Keratinocyte (primary cell): ENCODE measurements at places on chromosomes 16 and 17. TPM values are rescaled to one million over a fixed set of nuclear protein-coding genes. Genes with fewer than 3 reads are reported as not detected.

The ZNF469 gene
- polyA plus RNA-seq, result 0.01 TPM in 2 of 3 replicates, not detected in the other

- no peak for DNase-seq
Measured at GRCh38 chr17:59807892-59808509, 84.7 kb downstream of the TUBD1 start.

GRCh38 chr17:43588664-43589435, 42.7 kb upstream of the ETV4 start:
- DNase-seq, result no peak

The TBC1D3I gene
- 0.03 TPM in 1 of 3 replicates, not detected in the others for polyA plus RNA-seq

DNA sequence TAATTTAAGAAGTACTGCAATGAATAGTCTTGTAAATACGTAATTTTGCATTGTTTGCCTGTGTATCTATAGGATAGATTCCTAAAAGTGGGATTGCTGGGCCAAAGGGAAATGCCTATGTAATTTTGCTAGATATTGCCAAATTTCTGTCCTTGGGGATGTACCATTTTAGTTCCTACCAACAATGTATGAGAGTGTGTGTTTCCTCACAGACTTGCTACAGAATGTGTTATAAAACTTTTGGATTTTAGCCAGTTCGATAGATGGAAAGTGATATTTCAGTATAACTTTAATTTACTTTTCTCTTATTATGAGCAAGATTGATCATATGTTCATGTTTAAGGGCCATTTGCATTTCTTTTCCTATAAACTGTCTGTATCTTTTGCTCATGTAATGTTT, 8.3 kb downstream of the TANGO6 start:
- DNase-seq, result no peak

The CHST4 gene
- polyA plus RNA-seq, result 0.14 TPM in 3 replicates

GRCh38 chr17:31561469-31562375, 170.2 kb downstream of the RAB11FIP4 start:
- DNase-seq, result no peak

DNA sequence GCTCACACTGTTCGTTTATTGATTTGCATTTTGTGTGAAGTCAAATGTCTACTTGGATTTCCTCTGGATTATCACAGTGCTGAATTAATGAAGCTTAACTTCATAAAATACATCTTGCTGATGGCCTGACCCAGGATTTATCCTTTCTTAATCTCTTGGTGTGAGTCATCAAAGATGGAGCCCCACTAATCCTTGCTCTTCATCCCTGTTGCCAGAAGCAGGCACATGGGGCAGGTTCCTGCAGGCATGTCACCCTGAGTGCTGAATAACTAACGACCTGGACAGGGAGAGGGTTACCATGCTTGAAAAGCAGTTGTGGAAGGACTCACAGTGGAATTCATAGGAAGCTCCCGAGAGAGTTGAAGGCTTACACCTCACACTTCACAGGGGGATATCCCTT, 56.0 kb upstream of the FA2H start:
- no peak for DNase-seq

- DNase-seq, result no peak
Measured at GRCh38 chr17:17030515-17031211, 11.6 kb upstream of the MPRIP start.

DNA sequence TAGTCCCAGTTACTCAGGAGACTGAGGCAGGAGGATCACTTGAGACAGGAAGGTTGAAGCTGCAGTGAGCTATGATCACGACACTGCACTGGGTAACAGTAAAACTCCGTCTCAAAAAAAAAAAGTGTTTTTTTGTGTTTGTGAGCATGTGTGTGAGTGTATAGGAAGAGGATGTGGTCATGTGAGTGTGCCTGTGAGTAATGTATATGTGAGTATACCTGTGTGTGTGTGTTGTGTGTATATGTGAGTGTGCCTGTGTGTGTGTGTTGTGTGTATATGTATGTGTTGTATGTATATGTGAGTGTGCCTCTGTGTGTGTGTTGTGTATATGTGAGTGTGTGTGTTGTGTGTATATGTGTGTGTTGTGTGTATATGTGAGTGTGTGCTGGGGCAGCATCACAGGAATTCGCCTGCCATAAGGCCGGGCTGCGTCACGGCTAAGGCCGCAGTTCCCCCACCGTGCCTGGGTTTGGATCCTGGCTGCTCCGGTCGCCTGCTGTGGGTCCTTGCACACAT, 21.4 kb upstream of the NPTX1 start:
- no peak for DNase-seq

GRCh38 chr17:60392845-60393702, 1.1 kb upstream of the USP32 start:
- DNase-seq, result no peak

DNA sequence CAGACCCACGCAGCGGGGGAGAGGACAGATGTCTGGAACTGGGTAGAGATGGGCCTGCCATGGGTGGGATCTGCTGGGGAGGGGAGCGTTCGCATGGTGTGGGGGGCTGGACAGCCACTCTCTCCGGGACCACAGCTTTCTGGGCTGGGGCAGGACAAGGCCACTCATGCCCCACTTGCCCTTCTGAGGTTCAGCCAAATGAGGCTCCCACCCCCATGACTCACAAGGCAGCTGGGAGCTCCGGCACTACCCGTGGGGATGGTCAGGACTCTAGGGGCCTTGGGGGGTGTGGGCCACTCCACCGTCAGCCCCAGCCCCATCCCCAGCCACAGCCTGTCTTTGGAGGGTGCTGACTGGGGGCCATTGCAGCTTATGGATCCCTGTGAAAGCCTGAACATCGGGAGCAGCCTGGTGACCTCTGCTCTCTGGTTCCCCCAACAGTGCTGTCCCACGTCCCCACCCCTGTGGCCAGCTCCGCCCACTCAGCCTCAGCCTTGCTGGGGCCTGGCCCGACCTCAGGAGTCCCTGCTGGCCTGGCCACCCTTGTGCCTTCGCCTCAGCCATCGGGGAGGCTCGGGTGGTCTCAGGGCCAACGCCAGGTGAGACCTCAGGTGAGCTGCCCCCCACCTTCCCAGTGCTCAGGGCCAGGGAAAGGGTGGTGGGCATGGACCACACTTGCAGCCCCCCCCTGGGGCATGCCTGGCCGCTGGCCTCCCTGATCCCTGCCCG, 4.7 kb upstream of the CDH15 start:
- no peak for DNase-seq

DNA sequence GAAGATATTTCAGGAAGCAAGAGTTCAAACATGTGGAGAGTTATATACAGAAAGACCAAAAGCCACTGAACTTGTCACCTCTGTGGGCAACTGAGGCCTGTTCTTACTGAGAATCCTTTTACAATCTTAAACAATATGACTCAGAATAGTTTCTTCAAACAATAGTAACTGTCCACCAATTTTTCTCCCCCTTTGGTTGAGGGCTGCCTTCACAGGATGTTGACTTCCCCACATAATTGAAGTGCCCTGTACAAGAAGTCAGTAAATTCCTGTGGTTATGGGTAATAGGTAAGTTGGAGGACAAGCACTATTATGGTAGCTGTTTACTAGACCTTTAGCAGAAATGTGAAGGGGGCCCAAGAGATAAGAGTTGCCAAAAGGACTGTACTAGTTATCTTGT, 215.8 kb downstream of the CDH8 start:
- no peak for DNase-seq

DNA sequence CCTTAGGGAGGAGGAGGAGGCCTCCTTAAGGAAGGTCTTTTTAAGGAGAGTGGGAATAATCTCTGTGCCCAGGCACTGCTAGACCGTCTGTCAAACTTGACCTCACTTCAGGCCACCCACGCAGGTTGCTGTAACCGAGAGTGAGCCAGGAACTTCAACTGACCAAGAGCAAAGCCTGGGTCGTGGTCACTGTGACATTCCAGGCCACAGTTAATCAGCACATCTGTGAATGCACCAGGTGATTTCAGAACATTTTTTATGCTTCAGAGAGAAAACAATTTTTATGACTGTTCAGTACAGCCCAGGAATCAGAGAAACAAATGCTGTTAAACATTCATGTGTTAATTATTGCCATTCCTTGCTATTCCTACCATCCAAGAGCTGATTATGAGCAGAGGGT, 226.6 kb upstream of the ASIC2 start:
- DNase-seq, result no peak

- no peak for DNase-seq
Measured at GRCh38 chr16:83627996-83628395, 179.8 kb upstream of the HSBP1 start.

- no peak for DNase-seq
Measured at GRCh38 chr17:77185137-77185536, 44.4 kb downstream of the SEC14L1 start.

DNA sequence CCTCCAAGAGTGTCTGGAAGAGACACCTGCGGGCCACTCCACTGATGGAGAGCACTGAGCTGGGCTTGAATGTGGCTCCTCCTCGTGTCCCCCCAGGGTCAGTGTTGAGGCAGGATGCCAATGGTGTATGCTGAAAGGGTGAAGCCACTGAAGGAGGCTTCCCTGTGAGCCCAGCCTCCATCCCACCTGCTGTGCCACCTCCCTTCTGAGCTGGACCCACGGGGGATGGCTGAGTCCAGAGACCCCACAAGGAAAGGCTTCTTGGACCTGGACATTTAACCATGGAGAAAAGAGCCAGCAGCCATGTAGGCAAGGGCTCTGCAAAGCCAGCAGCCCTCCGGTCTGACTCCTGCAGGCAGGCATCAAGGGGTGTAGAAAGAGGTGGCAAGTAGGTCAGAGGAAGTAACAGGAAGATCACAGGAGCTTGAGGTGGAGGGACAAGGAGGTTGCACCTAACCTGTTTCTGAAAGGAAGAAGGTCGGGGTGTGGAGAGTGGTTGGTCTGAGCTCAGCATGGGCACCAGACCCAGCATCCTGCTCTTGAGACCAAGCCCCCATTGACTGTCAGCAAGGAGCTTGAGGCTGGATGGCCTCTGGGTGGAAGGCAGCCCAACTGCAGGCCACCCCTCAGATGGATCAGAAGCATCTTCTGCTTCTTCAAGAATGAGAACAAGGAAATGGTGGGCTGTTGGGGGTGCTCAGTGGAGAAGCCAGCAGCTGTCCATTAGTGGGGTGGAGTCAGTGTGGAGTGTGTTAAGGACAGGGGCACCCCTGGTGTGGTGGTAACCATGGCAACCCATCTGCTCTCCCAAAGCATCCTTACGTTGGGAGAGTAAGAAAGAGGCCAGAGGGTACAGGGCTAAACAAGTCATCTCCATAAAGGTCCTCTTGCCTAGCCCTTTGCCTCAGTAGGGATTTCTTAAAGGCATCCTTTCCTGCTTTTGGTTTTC, 80.7 kb downstream of the PLD6 start:
- no peak for DNase-seq

The DECR2 gene
- polyA plus RNA-seq, result 14.2 to 28.1 TPM (median 18.8 TPM) in 3 replicates

The NUDT7 gene
- polyA plus RNA-seq, result 8.8 to 14.6 TPM (median 12.2 TPM) in 3 replicates

DNA sequence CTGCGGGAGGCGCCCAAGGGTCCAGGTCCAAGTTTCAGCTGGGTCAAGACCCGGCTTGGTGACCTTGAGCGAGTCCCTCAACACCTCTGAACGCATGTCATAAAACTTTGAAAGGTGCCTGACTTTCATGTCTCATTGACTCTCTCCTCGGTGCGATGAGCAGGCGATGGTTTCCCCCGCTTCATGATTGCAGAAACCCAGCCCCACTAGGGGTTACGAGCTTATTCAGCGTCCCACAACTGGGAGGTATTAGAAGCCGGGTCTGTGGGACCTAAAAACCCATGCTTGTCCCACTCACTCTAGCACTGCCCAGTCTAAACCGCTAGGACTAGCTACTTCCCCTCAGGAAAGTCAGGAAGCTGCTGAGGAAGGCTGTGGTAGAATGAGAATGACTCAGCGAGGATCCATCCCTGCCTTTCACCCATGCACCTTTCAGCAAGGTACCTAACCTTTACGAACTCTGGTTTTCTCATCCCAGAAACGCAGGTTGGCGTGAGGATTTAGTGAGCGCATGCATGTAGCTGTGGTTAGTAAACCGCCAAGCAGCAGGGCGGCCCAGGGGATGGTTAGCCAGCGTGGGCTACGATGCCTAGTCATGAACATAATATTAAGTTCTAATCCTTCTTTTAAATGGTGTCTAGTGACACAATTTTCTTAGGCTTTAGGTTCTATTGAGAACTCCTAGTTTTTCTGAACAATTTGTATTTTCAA, 26.2 kb upstream of the RFFL start:
- no peak for DNase-seq

DNA sequence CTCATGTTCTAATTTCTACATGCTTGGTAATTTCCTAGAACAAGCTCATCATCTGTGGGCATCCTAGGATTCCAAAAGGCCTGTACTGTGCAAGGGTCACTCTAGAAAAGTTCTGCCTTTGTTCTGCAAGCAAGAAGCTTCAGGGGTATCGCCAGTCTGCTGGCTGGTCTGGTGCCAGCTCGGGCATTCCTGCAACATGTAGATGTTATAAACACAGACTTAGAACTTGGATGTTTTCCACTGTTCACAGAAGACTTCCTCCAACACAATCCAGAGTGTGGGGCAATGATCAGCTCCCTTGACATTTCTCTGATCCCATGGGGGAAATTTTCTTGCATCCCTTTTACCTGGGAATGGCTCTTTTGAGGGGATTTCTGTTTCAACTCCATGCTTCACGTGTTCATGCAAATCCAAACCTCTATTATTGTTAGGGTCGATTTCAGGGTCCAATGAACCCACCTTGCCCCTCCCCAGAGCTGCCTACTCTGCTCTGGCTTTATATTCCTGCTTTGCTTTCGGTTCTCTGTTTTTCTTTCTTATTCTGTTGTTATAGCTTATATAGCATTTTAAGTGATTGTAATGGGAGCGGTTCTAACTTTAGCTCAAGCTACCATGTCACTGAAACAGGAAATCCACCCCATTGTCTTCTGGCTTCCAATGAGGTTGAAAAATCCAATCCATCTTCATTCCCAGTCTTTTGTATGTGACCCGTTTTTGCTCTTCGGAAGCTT, 25.3 kb downstream of the UBE2O start:
- DNase-seq, result no peak

- no peak for DNase-seq
Measured at GRCh38 chr17:28081467-28081866, 39.0 kb downstream of the NLK start.

The HS3ST2 gene
- polyA plus RNA-seq, result 3.5 to 28.1 TPM (median 6.3 TPM) in 3 replicates

- DNase-seq, result no peak
Measured at GRCh38 chr17:62715882-62716390, 88.5 kb downstream of the MRC2 start.

DNA sequence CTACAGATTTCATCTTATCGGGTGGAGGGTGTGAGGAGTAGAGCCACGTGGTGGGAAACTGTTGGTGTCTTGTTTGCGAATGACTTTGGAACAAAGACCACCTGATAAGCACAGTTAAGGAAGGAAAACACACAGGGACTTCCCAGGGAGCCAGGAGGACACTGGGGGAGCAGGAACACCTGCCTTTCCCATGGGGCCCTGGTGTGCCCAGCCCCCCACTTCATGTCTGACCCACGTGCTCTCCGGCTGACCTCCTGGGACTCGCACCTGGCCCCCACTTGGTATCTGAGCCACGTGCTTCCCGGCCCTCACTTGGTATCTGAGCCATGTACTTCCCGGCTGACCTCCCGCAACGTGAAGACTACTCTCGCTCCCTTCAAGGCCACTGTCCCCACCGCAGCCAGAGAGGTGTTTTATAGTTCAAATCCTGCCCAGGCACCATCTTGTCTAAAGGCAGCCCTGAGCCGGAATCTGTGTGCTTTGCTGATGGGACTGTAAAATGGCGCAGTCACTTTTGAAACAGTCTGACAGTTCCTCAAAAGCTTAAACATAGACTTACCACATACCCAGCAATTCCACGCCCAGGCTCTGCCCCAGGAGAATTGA, 5.4 kb upstream of the CSNK1D start:
- no peak for DNase-seq

The RASL10B gene
- 0.07 to 0.32 TPM (median 0.30 TPM) in 3 replicates for polyA plus RNA-seq

The MMP15 gene
- polyA plus RNA-seq, result 3.7 to 7.2 TPM (median 5.6 TPM) in 3 replicates

The KARS1 gene
- polyA plus RNA-seq, result 148 to 206 TPM (median 202 TPM) in 3 replicates

- no peak for DNase-seq
Measured at GRCh38 chr17:6488008-6488539, 43.8 kb downstream of the PIMREG start.
